CD4-positive, alpha-beta T cell treated with Interleukin-15 for 4 hours (primary cell): ENCODE measurements at places on chromosomes 11 and 22.
A peak's percentile ranks its signal among the peaks of the same experiment; 100 is the strongest.

DNA sequence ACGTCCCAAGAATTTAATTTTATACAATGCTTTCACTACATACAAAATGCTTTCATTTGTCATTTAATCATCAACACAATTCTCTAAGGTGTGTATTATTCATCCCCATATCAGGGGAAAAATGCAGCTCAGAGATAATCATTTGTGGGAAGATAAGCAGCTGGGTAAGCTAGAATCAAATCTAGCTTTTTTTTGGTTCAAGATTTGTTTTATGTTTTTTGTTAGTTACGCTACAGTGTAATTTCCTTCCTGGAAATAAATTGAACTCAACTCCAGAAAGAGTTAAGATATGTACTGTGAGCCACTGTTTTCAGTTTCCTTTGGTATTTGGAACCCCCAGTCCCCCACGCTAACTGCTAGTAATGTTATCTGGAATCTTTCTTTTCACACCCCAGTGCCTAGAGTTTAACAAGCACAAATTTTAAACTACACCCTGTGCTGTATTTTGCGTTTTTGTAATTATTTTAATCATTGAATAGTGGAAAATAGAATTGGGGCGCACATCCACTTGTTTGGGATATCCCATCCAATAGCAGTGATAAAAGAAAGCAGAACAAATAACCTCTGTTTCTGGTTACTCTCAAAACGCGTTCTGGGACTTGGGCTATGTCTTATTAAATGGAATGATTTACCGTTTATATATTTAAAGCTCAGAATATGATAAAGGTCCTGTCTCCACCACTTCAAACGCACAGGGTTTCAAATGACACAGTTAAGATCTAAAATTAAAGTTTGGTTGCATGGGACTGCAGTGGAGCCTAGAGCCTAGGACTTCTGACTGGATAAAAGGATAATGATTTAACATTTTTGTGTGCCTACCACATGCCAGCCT is 2.1 kb upstream of the HSPA8 start:
- peak; percentile 58 for DNase-seq

DNA sequence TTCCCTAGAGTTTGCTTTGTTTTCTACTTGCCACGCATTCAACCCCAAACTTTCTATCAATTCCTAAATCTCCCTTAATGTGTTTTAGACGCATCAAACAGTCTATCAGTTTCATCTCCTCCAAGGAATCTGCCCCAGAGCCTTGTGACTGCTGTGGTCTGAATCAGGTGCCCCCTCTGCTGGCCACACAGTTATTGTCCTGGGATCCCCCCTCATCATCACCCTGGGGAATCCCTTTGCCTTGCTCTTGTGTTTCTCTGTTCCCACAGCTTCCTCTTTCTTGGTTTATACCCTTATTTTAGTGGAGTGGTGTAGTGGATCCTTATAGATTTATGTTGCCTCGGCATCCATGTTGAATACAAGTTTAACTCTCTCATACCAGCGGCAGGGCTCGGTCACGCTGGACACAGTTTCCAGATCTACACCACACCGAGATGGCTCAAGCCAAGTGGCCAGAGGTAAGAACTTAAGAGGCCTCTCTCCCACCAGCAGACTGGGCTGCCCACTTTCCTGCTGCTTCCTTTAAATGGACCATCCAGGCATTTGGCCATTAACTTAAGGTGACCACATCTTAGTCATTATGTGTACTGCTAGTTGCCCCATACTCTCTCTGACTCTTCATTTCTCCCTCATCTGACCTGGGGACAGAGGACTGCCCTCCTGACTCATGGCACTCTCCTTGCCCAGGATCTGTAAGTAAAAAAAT is 8.2 kb downstream of the UPB1 start:
- peak; percentile 59 for DNase-seq

DNA sequence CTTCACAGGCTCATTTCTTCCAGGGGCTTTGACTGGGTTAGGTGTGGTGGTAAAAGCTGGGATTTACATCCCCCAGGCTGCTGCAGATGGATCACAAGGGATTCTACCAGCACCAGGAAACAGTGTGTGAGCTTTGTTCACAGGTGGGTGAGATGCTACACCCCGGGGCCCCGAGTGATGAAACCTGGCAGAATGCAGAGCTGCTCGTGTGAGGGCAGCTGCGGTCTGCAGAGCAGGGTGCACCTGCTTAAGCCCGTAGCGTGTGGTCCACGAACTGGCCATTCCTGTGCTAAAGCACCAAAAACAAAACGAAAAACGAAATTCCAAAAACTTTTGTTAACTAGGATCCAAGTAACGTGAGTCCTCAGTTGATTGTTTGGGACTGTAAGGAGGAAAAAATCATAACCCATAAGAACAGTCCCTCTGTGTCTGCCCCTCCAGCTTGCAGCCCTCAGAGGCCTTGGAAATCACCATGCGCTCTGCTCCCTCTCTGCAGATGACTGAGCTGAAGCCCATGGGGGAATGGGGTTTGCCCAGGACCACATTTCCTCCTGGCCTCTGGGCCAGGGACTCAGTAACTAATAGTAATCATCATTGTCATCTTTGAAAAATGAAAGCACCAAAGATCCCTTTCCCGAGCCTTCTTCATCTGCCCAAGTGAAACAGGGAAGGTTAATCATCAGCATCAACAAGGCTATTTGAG is 24.6 kb downstream of the ELF5 start:
- no peak for DNase-seq

DNA sequence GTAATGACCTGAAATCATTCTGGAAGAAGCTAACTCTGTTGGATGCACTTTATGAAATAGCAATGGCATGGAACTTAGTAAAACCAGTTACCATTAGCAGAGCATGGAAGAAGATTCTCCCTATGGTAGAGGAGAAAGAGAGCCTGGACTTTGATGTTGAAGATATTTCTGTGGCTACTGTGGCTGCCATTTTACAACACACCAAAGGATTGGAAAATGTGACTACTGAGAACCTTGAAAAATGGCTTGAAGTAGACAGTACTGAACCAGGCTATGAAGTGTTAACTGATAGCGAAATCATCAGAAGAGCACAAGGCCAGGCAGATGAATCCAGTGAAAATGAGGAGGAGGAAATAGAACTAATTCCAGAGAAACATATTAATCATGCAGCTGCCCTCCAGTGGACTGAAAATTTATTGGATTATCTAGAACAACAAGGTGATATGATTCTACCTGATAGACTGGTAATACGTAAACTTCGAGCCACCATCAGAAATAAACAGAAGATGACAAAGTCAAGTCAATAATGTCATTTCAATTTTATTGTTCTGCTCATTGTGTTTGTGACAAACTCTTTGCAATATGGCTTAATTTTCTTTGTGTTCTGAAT is 2.0 kb downstream of the JRKL start:
- no peak for DNase-seq

- DNase-seq, result no peak
Measured at GRCh38 chr11:128508770-128509510, 78.4 kb downstream of the ETS1 start.

- no peak for DNase-seq
Measured at GRCh38 chr11:47236482-47236881, 12.1 kb downstream of the ACP2 start.

DNA sequence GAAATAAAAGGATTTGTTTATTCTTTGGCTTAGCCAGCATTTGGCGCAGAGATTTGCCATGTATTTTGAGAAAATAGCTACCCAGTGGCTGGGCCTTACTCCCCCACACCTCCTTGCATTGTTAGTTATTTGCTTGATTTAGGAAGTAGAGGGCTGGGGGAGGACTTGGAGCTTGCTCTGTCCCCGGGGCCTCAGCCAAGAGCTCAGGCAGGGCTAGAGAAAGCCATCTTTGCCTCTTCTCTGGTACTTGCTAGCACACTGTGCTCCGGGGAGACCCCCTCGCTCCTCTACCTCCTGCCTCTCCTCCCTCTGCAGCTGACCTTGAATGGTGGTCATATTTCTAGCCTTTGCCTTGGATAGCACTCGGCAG is 93.0 kb downstream of the SCN3B start:
- DNase-seq, result no peak

- DNase-seq, result no peak
Measured at GRCh38 chr11:66293777-66294625, 2.3 kb downstream of the TMEM151A start.

DNA sequence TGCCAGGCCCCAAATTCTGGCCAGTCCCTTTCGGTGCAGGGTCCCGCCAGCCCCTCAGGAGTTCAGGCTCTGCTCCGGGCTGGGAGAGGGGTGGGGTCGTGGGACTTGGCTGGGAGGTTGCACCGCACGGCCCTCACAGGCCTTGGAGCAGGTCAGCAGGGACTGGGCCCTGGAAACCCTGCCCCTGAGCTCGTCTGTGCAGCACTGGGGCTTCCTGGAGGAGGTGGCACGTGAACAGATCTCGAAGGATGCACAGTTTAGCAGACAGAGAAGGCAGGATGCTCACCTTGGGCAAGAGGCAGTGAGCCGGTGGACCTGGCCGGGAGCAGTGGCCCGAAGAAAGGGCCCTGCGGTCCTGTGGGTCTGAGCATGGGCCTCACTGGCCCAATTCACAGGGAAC is 70.0 kb downstream of the WNT7B start:
- no peak for DNase-seq
